AG04450 (cell line): ENCODE measurements at places on chromosomes 12 and 14. TPM values are rescaled to one million over a fixed set of nuclear protein-coding genes. Genes with fewer than 3 reads are reported as not detected.

The SBNO1 gene
- polyA plus RNA-seq, result 12.6 and 16.0 TPM in 2 replicates

The TROAP gene
- polyA plus RNA-seq, result 7.6 and 10.3 TPM in 2 replicates

The OR4E2 gene
- not detected in 2 replicates for polyA plus RNA-seq

The LPAR5 gene
- polyA plus RNA-seq, result not detected in 2 replicates

The SERPINA10 gene
- not detected in 2 replicates for polyA plus RNA-seq

The COL2A1 gene
- polyA plus RNA-seq, result not detected in 2 replicates

The ZNF605 gene
- 8.7 and 13.6 TPM in 2 replicates for polyA plus RNA-seq

The KLRK1 gene
- polyA plus RNA-seq, result not detected in 2 replicates

The TSPAN11 gene
- polyA plus RNA-seq, result 0.37 and 0.78 TPM in 2 replicates

The EEA1 gene
- polyA plus RNA-seq, result 14.0 and 18.4 TPM in 2 replicates

The PTCSC3 gene
- polyA plus RNA-seq, result not detected in 2 replicates

The KCNK10 gene
- not detected in 2 replicates for polyA plus RNA-seq

The ACOT4 gene
- 0.37 and 0.45 TPM in 2 replicates for polyA plus RNA-seq

The COCH gene
- 0.17 and 0.19 TPM in 2 replicates for polyA plus RNA-seq

The PLEKHG3 gene
- polyA plus RNA-seq, result 6.4 and 6.6 TPM in 2 replicates

The LRP6 gene
- polyA plus RNA-seq, result 18.4 and 21.2 TPM in 2 replicates

The CCDC175 gene
- not detected in 2 replicates for polyA plus RNA-seq

The SDR9C7 gene
- not detected in 2 replicates for polyA plus RNA-seq

The OTX2 gene
- not detected in 2 replicates for polyA plus RNA-seq

The FGF6 gene
- polyA plus RNA-seq, result not detected in 2 replicates

The PLA2G1B gene
- polyA plus RNA-seq, result 0.20 and 0.41 TPM in 2 replicates

The ACAD10 gene
- polyA plus RNA-seq, result 17.0 and 18.8 TPM in 2 replicates

The TRIM9 gene
- polyA plus RNA-seq, result 0.02 and 0.06 TPM in 2 replicates
